ENCODE measurements at places on chromosomes 6 and 20.

DNA sequence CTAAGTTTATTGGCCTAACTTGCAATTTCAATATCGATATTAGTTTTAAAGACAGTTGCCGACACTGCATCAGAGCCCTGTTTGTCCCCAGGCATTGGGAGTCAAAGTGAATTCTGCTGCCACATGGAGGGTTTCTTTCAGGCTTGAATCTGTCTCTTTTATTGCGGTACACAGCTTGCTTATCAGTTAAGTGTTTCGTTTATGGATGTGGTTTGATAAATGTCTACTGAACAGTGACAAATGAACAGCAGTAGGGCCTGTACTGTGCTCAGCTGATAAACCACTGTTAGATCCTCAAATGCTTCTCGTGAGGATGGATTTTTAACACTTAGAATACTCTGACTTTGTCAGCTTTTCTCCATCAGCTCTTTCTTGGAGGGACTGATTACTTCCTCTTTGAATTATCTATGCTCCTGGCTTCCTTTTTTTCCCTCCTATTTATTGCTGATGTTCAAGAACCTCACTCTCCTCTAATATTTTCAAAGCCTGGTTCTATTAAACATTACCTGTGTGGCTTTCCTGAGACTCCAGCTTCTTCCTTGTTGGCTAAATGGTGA is 240.8 kb downstream of the PLCB1 start:
- no peak for DNase-seq

DNA sequence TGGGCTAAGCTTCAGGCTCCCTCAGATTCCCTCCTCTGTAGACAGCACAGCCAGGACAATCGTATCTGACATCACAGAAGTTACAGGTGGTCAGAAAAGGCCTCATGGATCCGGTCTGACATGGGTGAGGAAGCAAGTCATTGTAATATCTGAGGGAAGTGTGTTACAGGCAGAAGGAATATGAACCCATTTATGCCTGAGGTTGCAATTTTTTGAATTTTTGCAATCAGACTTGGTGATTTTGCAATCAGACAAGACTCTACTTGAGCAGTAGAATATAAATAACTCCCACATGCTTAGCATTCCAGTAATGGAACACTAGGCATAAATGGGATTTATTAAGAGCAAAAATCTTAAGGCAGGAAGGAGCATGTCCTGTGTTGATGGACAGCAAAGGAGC is 52.1 kb downstream of the CBLN4 start:
- no peak for DNase-seq

DNA sequence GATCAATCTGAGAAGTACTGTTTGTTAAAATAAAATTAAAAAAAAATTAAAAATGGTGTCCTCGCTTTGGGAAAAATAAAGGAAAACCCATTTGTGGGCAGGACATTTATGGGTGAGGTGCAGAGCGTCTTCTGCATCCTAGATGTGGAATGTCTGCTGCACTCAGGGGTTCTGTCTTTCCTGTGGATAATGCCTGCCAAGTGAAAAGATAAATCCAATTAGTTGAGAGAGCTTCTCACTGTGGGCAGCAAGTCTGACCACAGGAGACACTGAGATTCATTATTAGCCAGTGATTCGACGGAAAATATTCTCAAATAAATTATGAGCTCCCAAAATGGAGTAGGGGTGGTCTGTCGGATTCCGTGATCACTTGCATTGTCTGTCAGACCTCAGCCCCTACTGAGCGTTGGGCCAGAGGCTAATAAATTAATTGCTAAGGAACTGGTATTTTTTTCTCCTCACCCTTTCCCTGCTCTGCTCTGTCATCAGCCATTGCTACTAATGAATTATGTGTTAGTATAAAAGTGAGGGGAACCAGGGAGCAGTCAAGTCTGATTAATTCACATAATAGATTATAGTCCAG is 10.0 kb downstream of the GMPR start:
- no peak for DNase-seq

DNA sequence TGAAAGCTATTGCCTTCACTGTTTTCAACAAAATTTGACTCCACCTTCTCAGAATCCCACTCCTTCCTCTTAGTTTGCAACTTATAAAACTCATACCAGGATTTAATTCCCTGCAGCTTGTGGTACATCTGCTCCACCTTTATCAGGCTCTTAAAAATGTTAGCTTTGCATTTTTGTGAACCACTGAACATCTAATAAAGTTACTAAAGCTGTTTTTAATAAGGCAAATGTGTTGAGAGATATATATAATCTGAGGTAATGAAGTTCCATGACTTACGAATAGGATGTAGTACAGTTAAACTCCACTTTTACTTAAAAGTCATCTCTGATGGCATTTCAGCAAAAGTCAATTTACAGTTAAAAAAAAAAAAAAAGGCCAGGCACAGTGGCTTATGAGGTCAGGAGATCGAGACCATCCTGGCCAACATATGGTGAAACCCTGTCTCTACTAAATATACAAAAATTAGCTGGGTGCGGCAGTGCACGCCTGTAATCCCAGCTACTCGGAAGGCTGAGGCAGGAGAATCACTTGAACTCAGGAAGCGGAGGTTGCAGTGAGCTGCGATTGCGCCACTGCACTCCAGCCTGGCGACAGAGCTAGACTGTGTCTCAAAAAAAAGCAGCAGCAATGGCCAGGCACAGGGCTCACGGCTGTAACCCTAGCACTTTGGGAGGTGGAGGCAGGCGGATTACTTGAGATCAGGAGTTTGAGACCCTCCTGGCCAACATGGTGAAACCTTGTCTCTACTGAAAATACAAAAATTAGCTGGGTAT is 106.2 kb downstream of the KIF13A start:
- DNase-seq: no peak

- no peak for DNase-seq
Observed at GRCh38 chr20:11426948-11427347, 490.7 kb upstream of the BTBD3 start.

GRCh38 chr6:157535340-157536222 is 154.6 kb downstream of the ZDHHC14 start:
- peak; percentile 11 for DNase-seq

- DNase-seq: no peak
Observed at GRCh38 chr6:163965426-163966348, 551.2 kb downstream of the QKI start.
